ENCODE measurements at places on chromosomes 2 and 18.

DNA sequence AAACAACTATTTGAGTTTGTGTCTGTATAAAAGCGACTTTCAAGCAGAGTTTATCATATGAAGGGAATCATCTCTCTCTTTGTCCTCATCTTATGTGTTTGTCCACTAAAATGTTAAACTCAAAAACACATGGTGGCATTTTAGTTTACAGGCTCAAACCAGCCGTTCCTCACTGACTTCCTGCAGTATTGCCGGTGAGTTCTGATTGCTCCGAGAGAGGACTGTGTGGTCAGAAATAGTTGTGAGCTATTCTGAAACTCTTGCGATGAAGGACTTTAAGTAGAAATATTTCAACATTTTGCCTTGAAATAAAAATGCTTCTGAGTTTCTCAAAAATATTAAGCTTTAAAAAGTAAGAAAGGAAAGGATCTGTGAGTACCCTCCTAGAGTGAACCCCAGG, 163.2 kb upstream of the CAVIN2 start:
- no peak for DNase-seq

DNA sequence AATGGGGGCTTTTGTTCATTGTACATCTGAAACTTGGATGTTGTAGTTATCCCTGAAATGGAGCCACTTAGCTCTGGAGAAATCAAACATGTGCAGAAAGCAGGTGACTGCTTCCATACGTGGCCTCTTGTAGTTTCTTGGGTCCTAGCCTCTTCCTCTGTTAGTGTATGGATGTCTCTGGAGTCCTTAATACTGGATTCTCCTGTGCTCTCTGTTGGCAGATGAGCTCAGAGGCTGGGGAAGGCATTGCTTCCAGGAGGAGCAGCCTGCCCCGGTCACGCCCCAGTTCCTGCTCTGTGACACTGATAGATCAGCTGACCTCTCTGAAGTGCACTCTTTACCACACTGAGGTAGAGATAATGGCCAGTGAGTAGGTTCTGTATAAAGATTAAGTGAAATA, 176.2 kb downstream of the LDLRAD4 start:
- DNase-seq: no peak

DNA sequence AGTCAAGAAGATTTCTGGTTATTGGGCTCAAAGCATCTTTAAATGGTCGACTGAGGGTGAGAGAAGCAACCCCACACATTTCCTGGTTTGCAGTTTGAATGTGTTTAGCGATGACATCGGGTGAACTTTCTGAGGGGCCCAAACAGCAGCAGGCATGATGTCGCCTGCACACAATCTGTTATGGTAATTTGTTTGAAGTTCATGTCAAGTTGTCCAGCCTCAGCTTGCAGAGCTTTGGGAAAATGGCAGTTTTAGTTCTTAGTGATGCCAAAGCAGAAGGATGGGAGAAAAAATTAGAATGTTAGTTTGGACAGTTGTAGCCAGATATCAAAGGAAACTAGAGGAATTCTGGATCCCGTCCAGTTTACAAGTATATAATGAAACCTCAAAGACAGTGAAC, 284.6 kb downstream of the MBD5 start:
- no peak for DNase-seq

DNA sequence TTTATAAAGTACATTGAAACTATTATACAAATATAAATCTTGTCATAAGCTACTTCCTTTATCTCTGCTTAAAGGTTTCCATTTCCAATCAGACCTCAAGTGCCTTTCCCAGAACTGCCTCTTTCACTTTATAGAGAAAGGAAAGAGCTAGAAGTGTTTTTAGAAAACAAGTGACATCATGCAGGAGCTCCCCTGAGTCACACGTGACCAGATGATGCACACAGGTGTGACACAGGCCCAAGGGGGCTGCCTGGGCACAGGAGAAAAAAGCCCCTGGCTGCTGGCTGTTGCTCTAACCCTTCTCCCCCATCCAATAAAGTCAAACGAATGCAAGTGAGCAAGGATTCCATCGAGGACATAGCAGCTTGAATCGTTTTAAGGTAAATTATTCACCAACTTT, 21.4 kb upstream of the SH3BP4 start:
- DNase-seq: no peak

DNA sequence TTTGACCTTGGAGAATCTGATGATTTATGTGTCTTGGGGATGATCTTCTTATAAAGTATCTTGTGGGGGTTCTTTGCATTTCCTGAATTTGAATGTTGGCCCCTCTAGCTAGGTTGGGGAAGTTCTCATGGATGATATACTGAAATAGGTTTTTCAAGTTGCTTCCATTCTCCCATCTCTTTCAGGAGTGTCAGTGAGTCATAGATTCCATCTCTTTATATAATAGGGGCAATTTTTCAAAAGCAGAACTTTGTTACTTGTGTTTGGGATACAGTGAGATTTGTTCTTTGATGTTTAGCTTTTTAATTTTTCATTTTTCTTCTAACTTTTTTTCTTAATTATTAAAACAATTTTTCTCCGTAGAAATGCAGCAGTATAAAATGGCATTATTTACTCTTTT, 19.4 kb downstream of the TMEM87B start:
- DNase-seq: no peak

DNA sequence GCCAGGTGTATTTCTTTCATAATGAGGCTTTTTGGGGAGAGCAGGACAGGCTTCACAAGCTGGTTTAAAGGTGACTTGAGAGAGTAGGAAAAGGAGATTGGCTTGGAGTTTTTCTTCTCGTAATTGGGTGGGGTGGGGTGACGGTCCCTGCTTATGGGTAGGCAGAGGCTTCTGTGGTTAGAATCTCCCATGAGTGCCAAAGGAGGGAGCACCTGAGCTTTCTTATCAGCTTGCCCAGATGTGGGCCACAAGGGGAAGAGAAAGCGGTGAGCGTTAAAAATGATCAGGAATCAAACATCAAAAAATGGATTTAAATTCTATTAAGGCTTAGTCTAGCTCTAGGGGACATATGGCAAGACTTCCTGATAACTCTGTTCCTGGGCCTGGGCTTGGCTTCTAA, 9.7 kb upstream of the PNPT1 start:
- DNase-seq: no peak

GRCh38 chr2:45406621-45407020, 204.4 kb downstream of the SRBD1 start:
- DNase-seq: peak; percentile 21

DNA sequence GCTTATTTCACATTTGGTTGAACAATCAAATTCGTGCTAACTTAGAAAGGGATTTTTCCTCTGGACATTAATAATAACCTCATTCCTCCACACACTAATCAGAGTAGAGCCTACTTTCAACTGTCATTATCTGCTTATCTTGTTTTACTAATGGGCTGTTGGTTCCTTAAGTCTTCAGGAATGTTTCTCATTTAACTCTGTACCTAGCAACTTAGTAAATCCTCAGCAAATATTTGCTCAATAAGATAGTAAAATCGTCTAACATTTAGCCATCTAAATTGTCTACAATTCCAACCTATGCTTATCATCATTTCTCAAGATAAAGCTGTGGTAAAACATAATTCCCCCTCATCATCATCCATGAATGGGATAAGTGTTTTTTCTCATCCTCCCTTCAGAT, 98.1 kb downstream of the CDH2 start:
- peak; percentile 57 for DNase-seq

DNA sequence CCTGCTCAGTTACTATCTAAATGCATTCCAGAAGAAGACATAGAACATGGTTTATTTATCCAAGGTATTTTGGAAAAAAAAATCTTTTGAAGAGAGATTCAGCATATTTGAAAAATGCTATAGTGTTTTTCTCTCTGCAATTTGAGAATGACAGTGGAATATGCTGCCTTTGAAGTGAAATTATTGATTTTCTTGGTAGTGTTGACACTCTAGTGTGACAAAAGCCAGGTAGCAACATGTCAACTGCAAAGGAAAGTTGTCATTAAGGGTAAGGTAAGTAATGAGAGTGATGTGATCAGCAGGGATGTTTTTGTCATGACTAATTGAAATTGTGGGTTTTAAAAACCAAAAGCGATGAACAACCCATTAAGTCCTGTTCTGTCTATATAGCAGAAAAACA, 1387.1 kb upstream of the TMEFF2 start:
- no peak for DNase-seq

- DNase-seq: peak; percentile 46
These were observed 822 bp downstream of the PSMG2 start for GRCh38 chr18:12703664-12704063.

DNA sequence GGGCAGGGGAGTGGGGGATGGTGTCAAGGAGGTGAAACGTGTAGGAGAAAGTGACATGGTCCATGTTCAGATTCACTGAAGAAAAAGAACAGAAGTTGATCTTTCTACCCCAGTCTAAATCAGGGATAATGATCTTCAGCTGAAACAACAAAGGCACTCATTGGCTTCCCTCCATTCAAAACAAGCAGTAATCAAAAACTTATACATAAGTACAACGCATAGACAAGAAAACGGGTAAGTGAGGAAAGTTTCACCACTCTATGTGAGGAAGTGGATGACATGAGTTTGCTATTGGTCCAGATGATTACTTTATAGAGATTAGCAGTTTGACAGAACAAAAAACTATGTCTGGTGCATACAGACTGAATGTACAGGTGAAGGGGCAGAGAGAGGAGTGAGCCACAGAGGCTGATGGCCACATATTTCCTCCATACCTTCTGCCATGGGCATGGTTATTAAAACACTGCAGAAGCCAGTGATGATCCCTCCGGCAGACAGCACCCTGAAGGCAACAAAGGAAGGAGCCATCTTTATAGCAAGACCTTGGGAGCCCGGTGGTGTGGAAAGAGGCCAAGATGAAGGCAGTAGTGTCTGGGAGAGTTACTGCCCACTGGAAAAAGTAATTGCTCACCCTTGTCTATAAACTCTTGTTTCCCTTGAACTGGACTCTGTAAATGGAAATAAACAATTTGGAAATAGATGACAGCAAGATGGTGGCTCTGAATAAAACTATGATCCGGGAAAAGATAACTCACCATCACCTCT, 57.7 kb downstream of the SLC25A12 start:
- DNase-seq: peak; percentile 53

- peak; percentile 67 for DNase-seq
These were observed 61.6 kb downstream of the AAK1 start for GRCh38 chr2:69581774-69582581.

GRCh38 chr18:77700051-77700450, 450.4 kb downstream of the GALR1 start:
- DNase-seq: peak; percentile 16

DNA sequence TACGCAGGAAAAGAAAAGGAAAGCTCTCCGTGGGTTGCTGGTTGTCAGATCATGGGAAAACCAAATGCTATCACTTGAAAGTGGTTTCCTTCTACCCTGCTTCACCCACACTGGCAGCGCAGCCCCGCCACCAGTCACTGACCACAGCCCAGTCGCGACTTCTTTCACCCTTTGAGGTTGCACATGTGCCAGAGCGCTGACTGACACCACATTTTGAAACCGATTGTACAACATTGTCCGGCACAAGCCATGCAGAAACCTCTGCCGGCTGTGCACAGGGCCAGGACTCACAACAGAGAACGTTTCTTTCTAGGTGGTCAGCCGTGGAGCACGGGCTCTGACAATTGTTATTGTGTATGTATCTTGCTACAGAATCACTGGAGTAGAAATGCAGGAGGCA, 827.2 kb upstream of the POU3F3 start:
- DNase-seq: no peak

- no peak for DNase-seq
These were observed 1383.5 kb downstream of the DPP10 start for GRCh38 chr2:115825912-115826311.

GRCh38 chr2:114082731-114083433, 193.0 kb downstream of the ACTR3 start:
- DNase-seq: no peak

DNA sequence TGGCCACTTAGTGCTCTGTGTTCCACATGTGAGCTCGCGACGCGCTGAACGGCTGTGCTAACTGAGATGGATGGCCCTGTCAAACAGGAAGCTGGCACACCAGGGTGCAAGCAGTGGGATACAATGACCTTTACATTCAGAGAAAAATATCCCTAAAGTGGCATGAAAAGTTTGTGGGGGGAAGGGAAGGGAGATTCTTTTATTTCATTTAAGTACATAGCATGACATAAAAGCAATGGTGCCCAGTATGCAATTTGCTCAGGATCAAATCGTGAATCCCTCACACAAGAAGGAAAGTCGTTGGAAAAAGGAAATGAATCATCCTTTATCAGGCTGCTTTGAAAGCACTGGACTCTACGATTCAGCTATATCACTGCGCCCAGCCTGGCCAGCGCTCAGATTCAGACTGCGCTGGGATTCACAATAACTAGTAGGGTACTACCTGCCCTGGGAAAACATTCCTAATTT, 26.0 kb downstream of the SATB2 start:
- peak; percentile 38 for DNase-seq

DNA sequence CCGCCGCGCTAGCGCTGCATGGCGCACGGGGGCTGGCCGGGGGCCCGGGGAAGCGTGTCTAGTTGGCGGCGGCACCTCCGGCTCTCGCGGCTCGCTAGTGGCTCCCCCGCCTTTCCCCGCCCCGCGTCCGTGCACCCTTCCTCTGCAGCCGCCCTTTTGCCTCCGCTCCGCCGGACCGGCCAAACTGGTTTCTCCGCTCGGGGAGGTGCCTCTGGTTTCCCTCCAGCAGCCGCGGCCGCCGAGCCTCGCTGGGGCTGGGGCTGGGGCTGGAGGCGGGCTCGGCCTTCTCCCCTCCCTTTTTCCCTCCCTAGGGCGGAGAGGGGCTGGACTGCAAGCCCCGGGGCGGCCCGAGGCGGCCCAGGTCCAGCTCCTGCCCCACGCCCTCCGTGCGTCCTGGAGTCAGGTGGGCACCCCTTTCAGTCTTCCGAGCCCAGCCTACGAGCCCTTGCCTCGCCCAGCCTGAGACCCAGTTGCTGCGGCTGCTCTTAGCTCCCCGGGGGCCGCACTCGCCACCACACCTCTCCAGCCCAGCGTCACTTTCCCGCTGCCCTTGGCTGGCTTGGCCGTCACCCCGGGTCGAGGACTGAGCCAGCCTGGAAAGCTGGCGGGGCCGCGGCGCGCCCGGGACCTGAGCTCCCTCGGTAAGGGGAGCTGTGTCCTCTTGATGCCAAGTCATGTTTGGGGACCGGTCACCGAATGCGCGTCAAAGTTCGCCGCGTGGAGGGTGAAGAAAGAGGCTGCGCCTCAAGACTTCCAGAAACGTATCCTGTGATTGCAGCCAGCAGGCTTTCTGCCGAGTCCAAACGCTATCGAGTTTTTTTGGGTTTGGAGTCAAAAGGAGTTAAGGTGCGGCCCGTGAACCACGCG, at the start of gene ATP8B1:
ATP8B1 (minus strand) TSS at position 213 of the 867 bp plus-strand sequence. CDS start 71,508 bp downstream, outside the sequence.
- peak; percentile 68 for DNase-seq

- DNase-seq: no peak
These were observed 10.4 kb downstream of the CHST10 start for GRCh38 chr2:100407073-100407472.

GRCh38 chr2:220509096-220509757, 881.8 kb downstream of the SLC4A3 start:
- DNase-seq: no peak

DNA sequence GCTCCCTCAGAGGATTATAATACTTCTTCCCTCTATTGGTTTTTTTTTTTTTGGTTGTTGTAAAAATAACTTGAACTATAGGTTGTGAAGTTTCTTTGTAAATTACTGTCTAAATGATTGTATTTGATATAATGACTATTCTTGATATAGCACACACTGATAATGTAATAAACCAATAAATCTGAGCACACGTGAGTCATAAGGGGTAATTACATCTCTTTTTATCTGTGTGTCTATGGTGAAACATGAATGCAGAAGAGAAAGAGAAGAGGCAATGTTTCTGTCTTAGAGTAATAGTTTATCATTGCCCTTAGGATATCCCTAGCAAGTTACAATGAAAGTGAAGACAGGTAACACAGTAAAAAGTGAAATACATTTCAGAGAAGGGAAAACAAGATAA, 64.1 kb upstream of the RAPGEF4 start:
- no peak for DNase-seq

GRCh38 chr2:196160946-196161345, 10.4 kb downstream of the STK17B start:
- DNase-seq: no peak
